Stimulated activated CD4-positive, alpha-beta T cell treated with anti-CD3 and anti-CD28 coated beads, Interleukin-1b, Interleukin-23, amount 100 ng/mL, for 24 hours (primary cell): ENCODE measurements at places on chromosomes 6 and 20.

DNA sequence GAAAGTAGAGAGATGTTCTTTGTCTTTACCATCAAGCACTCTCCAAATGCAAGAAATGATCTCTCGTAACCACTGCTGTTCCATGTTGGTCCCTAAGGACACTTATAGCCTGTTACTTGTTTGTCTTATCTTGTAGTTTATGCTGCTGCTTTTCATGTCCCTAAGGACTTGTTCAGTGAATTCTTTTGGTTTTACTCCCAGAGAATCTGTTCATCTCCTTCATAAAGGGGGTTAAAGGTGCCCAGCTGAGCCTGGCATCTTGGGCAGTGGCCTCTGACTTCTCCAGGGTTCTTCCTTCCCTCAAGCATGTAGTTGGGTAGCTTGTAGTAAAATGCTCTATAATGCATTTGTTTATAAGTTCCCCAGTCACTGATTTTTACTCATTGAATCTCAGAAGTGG, 864 bp upstream of the PKIG start:
- no peak for DNase-seq

GRCh38 chr6:19664878-19665612, 172.1 kb upstream of the ID4 start:
- no peak for DNase-seq

DNA sequence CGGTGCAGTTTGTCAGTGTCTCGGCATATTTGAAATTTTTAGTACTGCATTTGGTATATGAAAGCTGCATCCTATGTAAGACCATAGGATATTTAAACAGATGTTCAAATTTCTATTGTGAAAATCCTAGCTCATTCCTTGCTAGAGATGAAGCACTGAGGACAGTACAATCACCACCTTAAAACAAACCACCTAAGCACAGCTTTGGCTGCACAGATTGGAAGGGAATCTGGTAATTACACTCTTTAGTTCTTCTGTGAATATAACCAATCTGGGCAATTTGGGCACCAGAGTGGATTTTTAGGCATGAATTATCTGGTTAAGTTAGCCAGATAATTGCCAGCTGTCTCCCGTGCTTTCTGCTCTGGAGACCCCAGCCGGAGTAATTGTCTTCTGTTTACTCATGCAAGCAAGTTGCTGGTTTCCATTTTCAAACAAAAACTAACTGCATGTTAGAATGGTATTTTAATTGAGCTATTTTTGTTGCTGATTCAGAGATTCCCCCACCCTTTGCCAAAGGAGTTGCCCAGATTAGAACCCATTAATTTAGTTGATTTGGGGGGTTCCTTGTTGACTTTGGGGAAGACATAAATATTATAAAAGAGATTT, 36.9 kb downstream of the E2F3 start:
- DNase-seq, result no peak

DNA sequence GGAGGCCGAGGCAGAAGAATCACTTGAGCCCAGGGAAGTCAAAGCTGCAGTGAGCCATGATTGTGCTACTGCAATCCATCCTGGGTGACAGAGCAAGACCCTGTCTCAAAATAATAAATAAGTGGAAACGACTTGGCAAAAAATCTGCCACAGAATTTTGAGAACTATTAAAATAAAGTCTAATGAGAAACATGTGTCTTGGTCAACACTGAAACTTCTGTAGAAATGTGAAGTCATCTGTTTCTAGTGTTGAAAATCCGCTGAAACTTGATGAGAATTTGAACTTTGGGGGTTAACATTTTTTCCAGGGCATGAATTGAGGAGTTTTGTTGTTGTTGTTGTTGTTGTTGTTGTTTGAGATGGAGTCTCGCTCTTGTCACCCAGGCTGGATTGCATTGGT, 29.0 kb upstream of the BCLAF1 start:
- no peak for DNase-seq
